Mammary epithelial cell (primary cell): ENCODE measurements at places on chromosomes 5 and 9.

DNA sequence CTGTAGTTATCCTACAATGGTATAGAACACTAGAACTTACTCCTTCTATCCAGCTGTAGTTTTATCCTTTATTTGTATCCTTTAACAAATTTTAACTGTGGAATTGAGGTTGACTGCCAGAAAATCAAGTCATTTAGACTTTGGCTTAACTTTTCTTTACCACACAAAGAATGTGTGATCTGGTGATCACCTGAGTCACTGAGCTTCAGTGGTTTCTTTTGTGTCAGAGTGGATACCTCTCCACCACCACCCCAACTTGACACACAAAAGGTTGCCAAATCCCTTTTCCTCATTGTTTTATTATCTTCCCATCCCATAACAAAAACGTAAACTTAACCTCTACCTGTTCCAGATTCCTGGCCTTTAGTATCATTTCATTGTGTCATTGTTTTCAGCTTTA, 5.5 kb downstream of the OTULIN start:
- DNase-seq, result peak; percentile 88

- DNase-seq, result no peak
Observed at GRCh38 chr5:73596705-73597328, 29.2 kb upstream of the ARHGEF28 start.

- no peak for DNase-seq
Observed at GRCh38 chr5:61344187-61344944, 12.3 kb downstream of the ZSWIM6 start.

DNA sequence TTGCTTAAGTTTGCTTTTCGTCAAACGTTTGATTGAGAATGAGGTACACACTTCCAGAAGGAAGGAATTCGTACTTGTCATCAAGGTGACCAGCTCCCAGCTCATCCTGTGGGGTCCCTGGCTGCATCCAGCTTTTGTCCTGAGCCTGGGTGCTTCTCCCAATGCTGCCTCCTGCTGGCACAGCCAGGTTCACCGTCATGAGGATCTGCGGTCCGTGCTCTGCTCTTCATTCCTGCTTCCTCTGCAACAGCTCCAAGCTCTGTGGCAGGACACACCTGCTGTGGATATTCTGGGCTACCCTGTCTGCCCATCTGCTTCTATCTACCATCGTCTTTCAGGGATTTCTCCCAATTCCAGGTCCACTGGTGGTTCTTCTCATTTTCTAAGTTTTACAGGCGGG, 13.3 kb upstream of the UBE2QL1 start:
- DNase-seq, result no peak

DNA sequence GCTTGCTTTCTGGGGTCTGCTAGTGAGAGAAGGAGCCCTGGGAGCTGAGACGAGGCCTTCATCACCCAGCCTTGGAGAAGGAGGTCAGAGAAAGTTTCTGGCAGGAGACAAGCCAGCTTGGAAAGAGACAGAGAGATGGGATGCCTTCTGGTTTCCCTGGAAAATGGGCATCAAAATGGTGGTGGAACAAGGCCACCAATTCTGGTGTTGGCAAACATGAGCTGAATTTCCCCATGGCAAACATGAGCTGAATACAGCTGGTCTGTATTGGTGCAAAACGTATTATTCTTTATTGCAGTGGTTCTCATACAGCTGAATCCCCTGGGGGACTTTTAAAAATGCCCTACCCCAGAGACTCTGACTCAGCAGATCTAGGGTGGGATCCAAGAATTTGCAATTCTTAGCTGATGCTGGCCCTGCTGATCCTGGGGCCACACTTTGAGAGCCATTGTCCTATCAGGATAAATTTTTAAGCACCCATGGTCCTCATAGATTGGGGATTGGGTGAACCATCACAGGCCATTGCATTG, 39.1 kb upstream of the S1PR3 start:
- no peak for DNase-seq

GRCh38 chr9:87640385-87640795, 85.5 kb upstream of the CTSL start:
- DNase-seq, result no peak

- peak; percentile 66 for DNase-seq
Observed at GRCh38 chr9:72440992-72441847, 76.2 kb upstream of the ZFAND5 start.

- DNase-seq, result no peak
Observed at GRCh38 chr5:118687100-118687499, 301.2 kb downstream of the DTWD2 start.

GRCh38 chr5:153619771-153620170, 129.3 kb downstream of the GRIA1 start:
- peak; percentile 64 for DNase-seq

GRCh38 chr5:110846398-110847001, 107.7 kb downstream of the SLC25A46 start:
- no peak for DNase-seq

DNA sequence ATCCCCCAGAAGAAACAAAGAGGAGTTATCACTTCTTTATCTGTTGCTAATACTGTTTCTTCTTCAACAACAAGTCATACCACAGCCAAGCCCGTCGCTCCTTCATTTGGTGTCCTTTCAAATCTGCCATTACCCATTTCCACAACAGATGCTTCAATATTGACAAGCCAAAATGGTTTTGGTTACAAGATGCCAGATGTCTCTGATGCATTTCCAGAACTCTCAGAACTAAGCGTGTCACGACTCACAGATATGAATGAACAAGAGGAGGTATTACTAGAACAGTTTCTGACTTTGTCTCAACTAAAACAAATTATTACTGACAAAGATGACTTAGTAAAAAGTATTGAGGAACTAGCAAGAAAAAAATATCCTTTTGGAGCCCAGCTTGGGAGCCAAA, 16.0 kb upstream of the HAND1 start:
- no peak for DNase-seq

DNA sequence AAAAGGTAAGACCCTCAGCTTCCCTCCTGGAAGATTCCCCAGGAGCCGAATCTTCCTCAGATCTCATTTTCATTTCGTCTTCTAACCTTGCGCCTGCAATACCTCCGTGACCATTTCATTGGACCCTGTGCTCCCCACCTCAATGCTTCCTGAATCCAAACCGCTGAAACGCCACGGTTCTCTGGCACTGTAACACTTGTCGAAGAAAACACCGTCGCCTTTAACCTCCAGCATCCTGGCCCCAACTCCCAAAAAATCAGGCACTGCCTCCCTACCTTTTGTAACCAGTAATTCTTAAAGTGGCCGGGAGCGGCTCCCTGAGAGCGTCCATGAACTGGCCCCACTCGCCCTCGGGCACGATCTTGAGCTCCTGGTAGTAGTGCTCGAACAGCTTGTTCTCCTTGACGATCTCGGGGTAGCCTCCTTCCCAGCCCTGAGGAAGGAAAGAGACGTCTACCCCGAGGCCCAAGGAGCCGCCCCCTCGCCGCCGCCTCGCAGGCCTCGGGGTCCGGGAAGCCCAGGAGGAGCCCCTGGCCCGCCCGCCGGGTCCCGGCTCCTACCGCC, 438 bp downstream of the NSUN2 start:
- no peak for DNase-seq

DNA sequence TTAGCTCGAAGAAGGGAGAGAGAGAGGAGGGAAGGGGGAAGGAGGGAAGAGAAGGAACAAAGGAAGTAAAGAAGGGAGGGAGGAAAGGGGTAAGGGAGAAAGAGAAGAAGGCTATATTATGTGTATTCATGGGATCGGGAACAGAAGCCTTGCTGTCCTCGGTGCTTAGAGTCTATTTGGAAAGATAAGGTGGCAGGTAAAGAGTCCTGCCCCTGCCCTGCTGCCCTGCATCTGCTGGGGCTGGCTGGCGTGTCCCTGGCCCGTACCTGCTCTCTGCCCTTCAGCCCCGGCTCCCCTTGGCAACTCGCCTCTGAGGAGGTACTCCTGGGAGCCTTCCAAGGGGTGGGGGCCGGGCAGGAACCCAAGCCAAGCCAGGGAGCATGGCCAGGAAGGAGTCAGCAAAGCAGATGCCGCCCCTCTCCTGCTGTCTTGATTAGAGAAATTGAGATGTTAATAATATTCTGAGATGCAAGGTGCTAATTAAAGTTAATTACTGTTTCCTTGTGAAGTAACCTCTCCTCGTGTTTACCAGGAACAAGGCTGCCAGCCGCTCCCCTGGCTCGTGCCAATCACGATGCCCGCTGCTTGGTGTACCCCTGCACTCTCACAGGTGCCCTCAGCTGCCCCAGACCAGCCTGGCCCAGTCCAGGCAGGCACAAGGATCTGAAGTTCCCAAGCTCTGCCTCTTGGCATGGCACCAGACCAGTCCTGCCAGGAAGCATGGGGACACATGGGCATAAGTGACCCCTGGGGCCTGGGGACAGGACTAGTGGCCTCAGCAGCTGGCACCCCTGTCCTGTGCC, 36.6 kb downstream of the PCDH1 start:
- no peak for DNase-seq

DNA sequence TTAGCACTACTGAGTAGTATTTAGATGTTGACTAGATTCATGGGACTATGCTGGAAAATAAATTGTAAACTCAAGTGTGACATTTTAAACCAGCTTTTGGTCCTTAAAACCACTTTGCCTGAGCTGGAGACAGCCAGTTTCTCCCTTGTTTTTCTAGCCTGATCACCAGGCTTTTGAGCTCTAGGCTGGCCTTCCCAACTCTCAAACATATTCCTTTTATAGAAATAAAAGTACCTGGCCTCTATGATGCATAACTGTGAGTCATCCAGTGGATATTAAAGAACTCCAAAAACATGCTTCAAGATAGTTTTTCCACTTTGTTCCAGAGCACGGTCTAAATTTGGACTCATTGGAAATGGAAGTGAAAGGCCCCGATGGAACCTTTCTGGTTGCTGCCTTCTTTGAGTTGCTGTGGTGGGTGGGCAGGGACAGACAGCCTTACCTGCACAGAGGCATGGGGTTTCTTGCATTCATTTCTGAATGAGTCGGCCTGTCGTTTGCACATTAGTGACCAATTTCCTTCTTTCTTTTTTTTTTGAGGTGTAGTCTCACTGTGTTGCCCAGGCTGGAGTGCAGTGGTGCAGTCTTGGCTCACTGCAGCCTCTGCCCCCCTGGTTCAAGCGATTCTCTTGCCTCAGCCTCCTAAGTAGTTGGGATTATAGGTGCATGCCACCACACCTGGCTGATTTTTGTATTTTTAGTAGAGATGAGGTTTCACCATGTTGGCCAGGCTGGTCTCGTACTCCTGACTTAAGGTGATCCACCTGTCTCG, 43.1 kb downstream of the TRIO start:
- peak; percentile 87 for DNase-seq

DNA sequence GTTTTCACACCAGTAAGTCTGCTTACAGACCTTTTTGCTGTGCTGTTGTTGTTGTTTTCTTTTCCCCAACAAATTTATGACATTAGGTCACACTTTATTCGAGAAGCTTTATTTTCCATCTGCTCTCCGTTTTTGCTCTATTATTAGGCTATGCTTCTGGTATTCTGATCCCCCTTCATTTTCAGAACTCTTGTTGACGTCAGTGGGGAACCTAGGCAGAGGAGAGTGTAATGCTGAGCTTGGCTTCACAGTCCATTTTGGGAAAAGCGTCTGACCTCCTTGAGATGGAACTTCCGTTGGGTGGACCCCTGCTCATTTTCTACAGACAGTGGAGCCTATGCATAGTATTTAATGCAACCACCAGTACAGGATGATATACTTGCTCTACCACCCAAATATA, 387.9 kb upstream of the MEF2C start:
- DNase-seq, result no peak

GRCh38 chr5:107437154-107437553, 233.6 kb downstream of the EFNA5 start:
- DNase-seq, result no peak

- DNase-seq, result no peak
Observed at GRCh38 chr5:101917166-101917565, 378.9 kb downstream of the SLCO4C1 start.

DNA sequence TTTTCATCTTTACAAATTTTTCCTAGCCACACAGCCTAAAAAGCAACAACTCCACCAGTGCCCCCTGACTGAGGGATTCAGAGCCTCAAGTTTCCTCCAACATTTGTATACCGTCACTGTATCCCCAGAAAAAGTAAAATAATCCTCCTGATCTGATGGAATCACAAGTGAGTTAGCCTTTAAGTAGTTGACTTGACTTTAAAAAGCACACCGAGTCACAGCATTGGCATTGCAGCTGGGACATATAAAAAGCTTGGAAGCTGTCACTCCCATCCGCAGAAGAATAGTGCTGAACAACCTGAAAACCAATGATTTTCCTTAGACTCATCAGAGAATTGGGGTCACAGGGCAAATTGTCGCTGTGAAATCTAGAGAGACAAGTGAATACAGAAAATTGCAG, 41.6 kb upstream of the FBN2 start:
- DNase-seq, result no peak

GRCh38 chr5:147515269-147515668, 5.4 kb upstream of the DPYSL3 start:
- DNase-seq, result no peak

DNA sequence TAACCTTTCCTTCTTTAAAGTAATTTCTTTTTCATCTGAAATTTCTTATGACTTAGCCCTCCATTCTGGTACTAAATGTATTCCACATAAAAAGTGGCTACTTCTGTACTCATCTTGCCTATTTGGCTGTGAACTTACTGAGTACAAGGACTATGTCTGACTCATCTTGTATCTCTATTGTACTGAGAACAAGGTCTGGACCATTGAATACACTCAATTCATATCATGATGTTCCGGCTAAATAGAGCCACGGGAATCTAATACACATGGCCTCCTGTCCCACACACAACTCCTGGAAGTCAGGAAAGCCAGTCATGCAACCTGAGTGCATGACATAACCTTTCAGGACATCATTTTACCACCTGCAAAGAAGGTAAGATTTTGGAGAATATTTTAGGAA, 203.9 kb downstream of the PLK2 start:
- DNase-seq, result peak; percentile 17

DNA sequence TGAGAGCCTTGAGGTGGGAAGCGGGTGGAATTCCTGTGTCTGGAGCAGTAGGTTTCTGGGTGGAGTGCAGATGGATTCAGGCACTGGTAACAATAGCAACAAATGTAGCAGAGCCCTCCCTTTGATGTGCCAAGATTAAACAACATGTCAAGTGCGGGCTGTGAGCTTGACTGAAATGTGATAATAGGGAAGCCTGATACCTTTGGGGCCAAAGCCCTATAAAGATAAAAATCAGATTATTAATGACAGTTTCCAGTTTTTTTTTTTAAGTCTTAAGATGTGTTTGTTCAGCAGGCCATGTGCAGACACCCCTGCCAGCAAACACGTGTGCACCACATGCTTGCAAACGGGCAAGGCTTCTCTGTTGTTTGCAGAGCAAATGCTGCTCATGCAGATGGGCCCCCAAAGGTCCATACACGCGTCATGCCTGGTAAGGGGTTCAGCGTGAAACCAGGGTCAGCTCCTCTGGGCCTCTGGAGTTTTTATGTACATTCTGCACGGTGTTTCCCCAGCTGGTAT, 193.2 kb downstream of the GADD45G start:
- DNase-seq, result no peak

DNA sequence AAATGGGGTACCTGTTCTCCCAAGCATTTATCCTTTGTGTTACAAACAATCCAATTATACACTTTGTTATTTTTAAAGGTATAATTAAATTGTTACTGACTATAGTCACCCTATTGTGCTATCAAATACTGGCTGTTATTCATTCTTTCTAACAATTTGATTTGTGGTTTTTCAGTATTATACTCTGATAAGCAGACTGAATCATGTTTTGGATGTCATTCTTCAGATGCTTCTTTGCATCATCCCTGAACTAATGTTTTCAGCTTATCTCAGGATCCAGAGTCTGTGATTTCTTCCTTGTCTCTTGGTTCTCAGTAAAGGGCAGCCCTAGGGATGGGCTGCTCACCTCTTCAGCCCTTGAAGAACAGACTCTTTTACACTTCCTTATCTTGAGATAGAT, 177.8 kb upstream of the SGCD start:
- DNase-seq, result no peak
